NAMALWA (cell line): ENCODE measurements at places on chromosomes 3 and 15.
A peak's percentile ranks its signal among the peaks of the same experiment; 100 is the strongest.

DNA sequence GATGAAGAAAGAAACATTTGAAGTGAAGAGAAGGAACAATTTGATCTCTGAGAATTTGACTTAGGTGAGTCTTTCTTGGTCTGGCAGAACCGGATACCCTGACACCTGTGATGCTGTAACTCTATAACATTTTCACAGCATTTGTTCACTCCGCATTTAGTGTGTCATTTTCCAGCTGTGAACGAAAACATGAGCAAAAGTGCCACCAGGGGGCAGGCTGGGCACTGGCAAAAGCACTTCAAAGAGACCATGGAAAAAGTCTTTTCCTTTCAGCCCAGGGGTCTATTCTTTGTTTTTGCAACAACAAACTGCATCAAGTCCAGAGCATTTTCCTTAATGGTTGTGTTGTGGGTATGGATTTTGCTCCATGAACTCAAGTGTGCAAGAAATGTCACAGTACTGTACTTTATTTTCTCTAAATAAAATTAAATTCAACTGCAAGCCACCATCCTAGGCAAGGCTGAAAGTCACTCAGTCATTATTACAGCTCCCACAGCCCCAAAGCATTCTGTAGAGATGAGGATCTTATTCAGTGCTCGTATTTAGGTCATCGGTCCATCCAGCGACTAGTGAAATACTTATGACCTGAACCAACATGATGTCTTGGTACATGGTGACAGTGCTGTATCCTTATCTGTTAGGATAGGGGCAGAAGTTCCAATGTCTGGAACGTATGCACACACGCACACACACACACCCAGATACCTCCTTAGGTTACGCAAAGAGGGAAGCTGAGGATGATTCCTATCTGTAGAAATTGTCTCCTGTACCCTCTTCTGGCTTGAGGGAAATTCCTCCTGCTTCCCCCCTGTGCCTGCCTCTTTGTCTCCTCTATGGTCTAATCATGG is 125.5 kb downstream of the GADL1 start:
- DNase-seq: peak; percentile 75

DNA sequence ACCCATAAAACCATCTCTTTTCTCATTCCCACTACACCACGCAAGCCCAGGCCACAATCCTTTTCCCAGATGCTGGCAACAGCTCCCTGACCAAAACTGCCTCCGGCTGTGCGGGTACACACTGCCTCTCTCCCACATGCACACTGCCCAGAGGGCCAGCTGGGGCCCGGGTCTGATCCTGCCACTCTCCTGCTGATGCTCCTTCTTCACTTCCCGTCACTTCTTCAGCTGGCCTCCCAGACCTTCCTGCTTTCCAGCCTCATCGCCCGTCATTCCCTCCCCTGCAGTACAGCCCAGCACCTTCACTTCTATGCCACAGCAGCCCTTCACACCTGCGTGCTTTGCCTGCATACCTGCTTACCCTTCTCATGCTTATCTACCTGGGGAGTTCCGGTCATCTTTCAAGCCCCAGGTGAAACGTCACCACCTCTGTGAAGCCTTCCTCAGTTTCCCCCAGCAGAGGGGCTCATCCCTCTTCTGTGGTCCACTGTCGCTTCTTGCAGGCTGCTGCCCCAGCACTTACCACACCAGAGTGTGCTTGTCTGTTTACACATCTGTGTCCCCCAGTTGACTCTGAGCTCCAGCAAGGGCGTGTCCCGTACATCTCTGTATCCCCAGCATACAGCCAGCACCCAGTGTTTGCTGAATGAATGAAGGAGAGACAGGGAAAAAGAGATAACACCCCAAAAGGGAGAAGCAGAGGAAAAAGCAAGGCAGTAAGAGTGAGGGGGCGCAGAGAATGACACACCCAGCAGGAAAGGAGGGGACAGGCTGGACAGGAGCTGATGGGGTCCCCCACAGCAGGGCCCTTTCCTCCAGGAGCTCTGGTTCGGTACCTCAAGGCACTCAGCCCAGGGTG is 22.2 kb downstream of the GRAMD2A start:
- no peak for DNase-seq

DNA sequence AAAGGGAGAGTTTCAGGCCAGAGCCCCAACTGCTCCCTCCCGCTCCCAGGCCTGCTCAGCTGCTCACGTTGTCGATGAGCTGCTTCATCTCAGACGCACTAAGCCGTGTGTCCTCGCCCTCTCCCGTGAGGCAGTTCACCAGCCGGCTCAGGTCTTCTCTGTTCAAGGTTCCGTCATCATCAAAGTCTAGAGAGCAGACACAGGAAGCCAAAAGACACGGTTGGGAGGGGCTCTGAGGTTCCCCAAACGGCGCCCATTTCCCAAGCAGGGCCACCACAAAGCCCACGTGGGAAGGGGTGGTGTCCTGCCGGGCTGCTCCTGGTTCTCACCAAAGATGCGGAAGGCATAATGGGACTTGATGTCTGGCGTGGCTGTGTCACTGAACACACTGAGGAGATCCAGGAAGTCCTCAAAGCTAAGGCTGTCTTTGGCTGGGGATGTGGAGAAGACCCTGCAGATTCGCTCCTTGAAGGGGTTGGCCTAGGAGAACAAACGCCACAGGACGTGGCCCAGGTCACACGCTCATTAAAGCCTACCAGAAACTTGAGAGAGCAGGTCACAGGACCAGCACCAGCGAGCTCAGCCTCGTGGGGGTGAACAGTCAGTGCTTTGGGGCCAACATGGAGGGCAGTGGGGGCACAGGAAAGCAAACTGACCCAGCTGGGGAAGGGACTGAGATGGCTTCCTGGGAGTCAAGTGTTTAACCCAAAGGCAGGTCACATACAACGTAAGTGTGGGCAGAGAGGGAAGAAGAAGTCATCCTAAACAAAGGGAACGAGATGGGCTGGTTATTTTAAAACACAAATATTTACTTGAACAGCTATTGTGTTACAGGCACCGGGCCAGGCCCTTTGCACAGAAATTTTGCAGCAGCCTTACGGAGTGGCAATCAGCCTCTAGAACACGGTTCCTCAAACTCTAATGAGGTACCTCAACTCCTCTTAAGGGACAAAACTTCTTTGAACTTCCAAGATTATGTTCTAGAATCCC is 2.4 kb downstream of the CIB1 start:
- peak; percentile 61 for DNase-seq

- no peak for DNase-seq
Observed at GRCh38 chr3:100082714-100083113, 31.6 kb downstream of the FILIP1L start.

DNA sequence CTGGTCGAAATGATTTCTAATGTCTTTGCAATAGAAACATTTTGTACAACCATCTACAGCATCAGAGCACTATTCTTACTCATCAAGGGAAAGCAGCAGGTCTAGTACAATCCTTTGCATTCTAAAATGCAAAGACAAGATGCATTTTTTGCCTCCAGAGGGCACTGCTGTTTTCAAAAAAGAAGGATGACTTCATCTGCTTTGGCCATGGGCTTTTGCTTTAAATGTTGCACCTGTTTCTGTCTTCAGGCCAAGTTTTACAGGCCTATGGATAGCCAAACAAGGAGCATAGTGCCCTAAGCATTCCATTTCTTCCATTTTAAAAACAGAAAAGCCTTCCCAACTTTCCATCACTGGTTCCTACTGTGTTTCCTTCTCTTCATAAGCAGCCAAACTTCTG is 3.4 kb downstream of the PARP9 start:
- DNase-seq: peak; percentile 86

DNA sequence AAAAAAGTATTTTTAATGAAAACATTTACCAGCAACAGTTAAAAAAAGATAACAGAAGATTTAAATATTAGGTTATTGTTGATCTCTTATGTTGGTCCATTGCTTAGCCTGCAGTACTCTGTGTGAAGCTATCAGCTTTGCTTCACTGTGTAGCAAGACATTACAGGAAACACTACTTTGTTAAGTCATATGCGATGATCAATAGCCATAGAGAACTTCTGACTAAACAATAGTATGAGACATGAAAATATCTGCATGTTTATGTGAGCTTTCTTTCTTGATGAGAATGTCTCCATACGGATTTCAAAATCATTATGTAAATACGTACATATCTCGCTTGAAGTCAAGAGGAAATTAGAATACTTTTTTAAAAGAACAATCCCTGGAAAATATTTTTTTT is 27.0 kb upstream of the CAPN3 start:
- DNase-seq: no peak
